Endodermal cell (in vitro differentiated cells): ENCODE measurements at places on chromosomes 2 and 18. TPM values are rescaled to one million over a fixed set of nuclear protein-coding genes. Genes with fewer than 3 reads are reported as not detected.

- H3K27me3 ChIP-seq: no peaks in the 10 kb centered on the region
- DNase-seq: no peak
- no peak overlapping the region for H3K4me3 ChIP-seq
- no peaks in the 10 kb centered on the region for H3K4me1 ChIP-seq
Measured at GRCh38 chr2:191114403-191114886, 36.3 kb downstream of the STAT4 start.

- no peaks in the 10 kb centered on the region for H3K27me3 ChIP-seq
- H3K36me3 ChIP-seq: no peaks in the 10 kb centered on the region
- peak overlapping the region; percentile 90 for H3K4me3 ChIP-seq
- peak overlapping the region; percentile 77 for H3K27ac ChIP-seq
- DNase-seq: no peak
Measured at GRCh38 chr2:226836548-226836885, 663 bp downstream of the RHBDD1 start.

OTOF gene
- total RNA-seq: 1.0 and 1.2 TPM in 2 replicates

SERPINB12 gene
- total RNA-seq: not detected in 2 replicates

FBLN7 gene
- total RNA-seq: 3.6 and 4.0 TPM in 2 replicates
